ENCODE measurements at places on chromosomes 12 and 14. TPM values are rescaled to one million over a fixed set of nuclear protein-coding genes. Genes with fewer than 3 reads are reported as not detected.
A peak's percentile ranks its signal among the peaks of the same experiment; 100 is the strongest.

PLD4 gene
- total RNA-seq: not detected

SERPINA6 gene
- not detected for total RNA-seq

GRCh38 chr12:26878661-26879119 is 45.7 kb upstream of the ITPR2 start:
- no peak overlapping the region for H3K27ac ChIP-seq
- H3K27me3 ChIP-seq: peaks cover 2% of the 10 kb centered on the region
- no peak overlapping the region for H3K4me3 ChIP-seq
- no peak for DNase-seq
- peaks cover 5% of the 10 kb centered on the region for H3K36me3 ChIP-seq

DNA sequence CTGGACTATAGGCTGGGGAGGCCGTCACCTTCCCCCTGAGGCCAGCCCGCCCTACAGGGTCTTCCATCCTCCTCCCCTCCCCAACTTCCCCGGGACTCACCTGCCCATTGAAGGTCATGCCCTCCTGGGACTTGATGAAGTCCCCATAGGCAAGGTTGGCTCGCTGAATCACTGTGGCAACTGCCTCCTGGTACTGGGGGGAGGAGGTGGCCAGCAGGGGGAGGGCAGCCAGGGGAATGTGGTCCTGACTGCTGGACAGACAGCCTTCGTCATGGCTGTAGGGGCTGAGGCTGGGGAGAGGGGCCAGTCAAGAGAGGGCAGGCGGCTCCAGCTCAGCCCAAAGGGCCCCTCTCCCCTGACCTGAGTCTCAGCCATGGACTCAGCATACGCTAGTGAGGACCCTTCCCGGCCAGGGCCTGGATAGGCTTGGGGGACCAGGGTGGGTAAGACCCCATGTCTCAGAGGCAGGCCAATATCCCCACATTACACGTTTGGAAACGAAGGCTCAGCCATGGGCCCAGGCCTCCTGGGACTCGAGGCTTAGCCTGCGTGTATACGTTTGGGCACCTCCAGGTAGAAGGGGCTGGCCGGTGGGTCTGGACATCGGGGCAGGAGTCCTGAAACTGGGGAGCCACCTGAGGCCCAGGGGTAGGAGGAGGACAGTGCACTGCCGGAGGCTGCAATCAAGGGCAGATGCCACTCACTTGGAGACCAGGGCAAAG is 16.3 kb downstream of the ARL6IP4 start:
- DNase-seq: peak; percentile 72
- H3K36me3 ChIP-seq: peaks cover 3% of the 10 kb centered on the region
- H3K4me3 ChIP-seq: no peak overlapping the region
- no peaks in the 10 kb centered on the region for H3K27me3 ChIP-seq
- H3K27ac ChIP-seq: no peak overlapping the region
- no peaks in the 10 kb centered on the region for H3K4me1 ChIP-seq

DNA sequence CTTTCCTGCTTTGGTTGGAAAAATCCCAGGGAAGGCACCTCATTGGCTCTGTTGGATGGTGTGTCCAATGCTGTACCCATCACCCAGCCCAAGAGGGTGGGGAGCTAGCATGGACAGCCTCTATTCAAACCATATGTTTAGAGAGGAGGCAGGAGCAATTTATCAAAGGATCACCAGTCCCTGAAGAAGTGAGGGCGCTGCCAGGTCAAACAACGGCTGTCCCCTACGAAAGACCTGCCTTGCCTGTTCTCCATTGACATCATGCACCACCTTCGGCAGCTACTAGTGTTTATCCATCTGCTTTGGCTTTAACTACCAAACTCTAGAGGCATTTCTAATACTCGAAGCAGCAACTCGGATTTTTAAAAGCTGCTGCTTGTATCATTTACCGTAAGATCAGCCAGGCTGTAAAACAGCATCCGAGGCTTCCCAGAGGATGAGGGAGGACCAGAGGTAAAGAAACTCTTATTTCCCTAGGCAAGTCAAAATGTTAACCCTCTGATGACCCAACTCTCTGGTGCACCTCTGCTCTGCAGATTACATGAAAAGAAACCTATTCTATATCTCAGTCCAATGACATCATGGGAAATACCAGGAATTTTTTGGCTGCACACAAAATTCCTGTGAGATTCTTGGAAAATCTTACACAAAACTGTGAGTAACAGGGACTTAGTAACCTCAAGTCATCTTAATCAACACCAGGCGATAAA is 720.9 kb upstream of the TBX3 start:
- no peaks in the 10 kb centered on the region for H3K27me3 ChIP-seq
- peaks cover 18% of the 10 kb centered on the region for H3K4me1 ChIP-seq
- H3K36me3 ChIP-seq: peaks cover 1% of the 10 kb centered on the region
- H3K27ac ChIP-seq: no peak overlapping the region
- DNase-seq: no peak

DNA sequence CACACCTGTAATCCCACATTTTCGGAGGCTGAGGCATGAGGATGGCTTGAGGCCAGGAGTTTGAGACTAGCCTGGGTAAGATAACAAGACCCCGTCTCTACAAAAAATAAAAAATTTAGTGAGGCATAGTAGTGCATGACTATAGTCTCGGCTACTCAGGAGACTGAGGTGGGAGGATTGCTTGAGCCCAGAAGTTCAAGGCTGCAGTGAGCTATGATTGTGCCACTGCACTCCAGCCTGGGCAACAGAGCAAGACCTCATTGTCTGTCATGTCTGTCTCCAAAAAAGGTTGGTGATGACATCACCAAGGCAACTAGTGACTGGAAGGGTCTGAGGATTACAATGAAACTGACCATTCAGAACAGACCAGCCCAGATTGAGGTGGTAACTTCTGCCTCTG is 83.5 kb upstream of the COCH start:
- peaks cover 14% of the 10 kb centered on the region for H3K36me3 ChIP-seq
- no peak for DNase-seq
- H3K27ac ChIP-seq: no peak overlapping the region
- no peaks in the 10 kb centered on the region for H3K4me1 ChIP-seq

DNA sequence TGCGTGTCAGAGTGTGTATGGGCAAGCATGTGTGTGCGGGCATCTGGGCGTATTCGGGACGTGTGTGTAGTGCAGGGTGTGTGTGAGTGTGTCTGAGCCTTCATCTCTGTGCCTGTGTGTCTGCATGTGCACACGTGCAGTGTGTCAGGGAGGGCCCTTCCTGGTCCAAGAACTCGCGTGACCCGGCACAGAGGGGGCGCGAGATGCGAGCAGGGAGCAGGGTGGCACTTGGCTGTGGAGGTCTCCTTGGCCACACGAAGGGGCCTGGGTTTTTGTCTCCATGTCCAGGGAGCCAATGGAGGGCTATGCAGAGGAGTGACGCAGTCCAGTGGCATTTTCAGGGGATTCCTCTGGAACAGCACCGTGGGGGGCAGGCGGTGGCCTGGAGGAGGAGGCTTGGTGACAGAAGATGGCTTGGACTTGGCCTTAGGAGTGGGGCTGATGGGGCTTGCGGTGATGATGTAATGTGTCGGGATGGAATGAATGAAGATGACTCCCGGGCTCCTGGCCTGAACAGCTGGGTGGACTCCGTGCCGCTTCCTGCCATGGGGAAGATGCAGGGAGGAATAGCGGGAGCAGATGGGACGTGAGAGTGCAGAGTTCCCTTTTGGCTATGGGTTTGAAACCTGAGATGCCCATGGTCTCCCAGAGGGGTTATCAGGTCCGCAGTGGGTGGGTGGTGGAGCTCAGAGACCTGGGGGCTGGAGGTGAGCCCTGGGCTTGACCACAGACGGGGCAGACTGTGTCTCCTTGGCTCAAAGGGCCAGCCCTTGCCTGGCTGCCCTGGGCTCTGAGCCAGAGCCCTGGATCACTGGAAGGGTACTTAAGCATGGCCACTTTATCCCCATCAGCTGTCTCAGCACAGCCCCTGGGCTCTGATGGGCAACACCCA is 208.3 kb downstream of the PHETA1 start:
- H3K27me3 ChIP-seq: peaks cover 29% of the 10 kb centered on the region
- no peaks in the 10 kb centered on the region for H3K4me1 ChIP-seq
- H3K36me3 ChIP-seq: no peaks in the 10 kb centered on the region
- no peak for DNase-seq

GRCh38 chr14:83632375-83632774 is 1897.6 kb upstream of the FLRT2 start:
- H3K36me3 ChIP-seq: peaks cover 2% of the 10 kb centered on the region
- H3K27me3 ChIP-seq: no peaks in the 10 kb centered on the region
- H3K4me3 ChIP-seq: no peak overlapping the region
- H3K27ac ChIP-seq: no peak overlapping the region
- DNase-seq: no peak
